ENCODE measurements at places on chromosomes 7 and 10.

DNA sequence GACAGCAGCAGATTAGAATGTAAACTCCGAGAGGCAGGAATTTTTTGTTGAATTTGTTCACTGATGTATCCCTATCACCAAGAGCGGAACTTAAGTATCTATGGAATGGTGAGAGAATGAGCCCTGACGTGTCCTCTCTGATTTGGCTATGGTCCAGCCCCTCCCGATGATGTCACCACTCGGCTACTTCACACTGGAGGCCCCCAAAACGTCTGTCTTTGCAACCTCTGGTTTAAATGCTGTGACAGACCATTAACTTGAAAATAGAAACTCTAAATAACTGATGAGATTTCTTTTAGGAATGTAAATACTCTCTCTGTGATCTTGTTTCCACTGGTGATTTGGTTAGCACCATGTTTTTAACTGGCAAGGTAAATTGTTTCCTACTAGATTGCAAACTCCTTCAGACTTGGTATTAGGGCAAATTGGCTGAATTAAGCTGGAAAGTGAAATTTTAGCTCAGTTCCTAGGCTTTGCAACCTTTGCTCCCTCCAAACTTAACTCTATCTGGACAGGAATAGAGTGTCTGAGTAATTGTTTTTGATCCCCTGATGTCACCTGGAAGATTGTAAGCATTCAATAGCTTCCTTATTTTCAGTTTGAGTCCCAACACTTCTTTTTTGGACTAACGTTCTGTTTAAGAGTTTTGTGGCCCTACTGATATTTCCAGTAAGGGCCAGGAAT is 19.1 kb downstream of the SLC16A12 start:
- no peak for DNase-seq

- no peak for DNase-seq
These were observed 95.0 kb downstream of the PON1 start for GRCh38 chr7:95229301-95229700.

DNA sequence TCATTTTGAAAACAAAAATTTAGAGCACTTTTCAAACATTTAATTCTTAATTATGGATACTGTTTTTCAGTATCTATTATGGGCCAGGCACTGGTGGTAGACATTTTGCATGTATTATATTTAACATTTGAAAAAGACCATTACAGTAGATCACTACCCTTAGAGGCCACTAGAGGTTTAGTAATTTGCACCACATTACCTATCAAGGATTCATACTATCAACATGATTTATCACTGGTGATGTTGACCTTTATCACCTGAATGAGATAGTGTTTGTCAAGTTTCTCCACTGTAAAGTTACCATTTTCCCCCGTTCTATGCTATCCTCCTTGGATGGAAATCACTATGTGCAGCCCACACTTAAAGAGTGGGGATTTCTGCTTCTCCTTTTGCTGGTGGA is 4.4 kb upstream of the SNX13 start:
- DNase-seq = no peak

DNA sequence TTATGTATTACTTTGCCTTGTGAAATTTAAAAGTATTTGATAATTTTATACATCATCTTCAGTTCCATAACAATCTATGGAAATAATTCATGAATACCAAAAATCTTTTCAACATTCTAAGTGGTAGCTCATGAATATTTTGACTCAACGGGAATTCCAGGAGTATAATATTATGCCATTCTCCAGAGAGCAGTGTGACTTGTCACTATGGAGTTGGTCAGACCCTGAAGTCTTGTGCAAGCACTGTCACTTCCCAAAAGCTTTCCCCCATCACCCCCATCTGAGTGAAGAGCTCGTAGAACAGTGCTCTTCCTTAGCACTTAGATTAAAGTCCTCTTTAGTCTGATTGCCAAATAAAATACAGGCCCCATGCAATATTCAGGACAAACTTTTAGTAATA is 29.4 kb upstream of the CCNJ start:
- no peak for DNase-seq

DNA sequence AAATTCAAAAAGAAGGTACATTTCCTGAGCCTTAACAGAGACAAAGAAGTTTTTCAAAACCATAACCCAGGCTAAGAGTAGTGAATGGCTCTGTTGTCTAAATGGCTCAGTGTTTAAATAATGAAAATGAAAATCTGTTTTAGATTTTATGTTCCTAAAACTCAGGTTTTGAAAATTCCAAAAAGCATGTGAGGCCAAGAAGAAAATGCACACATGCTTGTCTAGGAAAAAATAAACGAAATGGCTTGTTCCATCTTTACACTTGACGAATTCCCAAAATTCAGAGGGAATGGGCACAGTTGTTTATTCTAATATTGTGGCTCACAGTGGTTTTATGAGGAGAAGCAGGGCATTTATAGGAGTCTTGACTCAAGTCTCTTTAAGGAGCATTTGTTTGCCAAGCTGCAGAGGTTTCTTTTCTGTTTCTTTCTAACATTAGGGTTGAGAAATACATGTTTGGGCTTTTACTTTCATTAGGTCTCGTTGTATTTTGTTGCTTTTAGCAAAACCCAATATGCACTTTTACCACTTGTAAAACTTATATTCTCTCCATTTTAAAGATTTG is 527.6 kb upstream of the ANKRD30A start:
- no peak for DNase-seq

- no peak for DNase-seq
These were observed 142.5 kb upstream of the PPP2R2D start for GRCh38 chr10:131758062-131758938.

GRCh38 chr7:151140826-151141225 is 26.7 kb downstream of the GBX1 start:
- no peak for DNase-seq

Measured in activated T-cell treated with anti-CD3 and anti-CD28 coated beads for 48 hours (primary cell).